DND-41 (cell line): ENCODE measurements at places on chromosomes 3 and 15.

DNA sequence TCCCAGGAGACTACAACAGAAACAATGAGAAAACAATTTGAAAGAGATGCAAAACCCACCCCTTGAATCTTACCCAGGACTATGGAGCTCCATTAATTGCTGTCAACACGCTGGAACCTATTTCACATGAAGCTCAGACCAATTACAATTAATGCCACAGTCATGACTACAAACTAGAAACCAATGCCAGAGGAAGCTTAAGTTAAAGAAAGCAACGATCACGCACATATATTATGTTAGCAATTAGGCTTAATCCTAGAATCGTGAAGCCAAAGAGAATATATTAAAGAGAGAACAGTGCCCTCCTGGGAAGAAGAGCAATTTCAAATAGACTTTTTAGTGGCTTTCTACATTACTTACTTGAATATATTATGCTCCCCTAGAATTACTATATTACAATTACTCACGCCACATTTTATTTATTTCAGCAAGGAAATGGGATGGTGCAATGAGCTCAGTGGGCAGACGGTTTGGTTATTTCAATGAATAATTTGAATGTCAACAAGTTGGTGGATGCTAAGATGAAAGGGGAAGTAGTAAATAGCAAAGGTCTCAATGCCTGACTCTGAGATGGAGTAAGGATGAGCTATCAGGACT lies 125.5 kb downstream of the GREM1 start:
- DNase-seq, result no peak

- no peak for DNase-seq
Observed at GRCh38 chr3:171168086-171168485, 141.6 kb upstream of the SLC2A2 start.

DNA sequence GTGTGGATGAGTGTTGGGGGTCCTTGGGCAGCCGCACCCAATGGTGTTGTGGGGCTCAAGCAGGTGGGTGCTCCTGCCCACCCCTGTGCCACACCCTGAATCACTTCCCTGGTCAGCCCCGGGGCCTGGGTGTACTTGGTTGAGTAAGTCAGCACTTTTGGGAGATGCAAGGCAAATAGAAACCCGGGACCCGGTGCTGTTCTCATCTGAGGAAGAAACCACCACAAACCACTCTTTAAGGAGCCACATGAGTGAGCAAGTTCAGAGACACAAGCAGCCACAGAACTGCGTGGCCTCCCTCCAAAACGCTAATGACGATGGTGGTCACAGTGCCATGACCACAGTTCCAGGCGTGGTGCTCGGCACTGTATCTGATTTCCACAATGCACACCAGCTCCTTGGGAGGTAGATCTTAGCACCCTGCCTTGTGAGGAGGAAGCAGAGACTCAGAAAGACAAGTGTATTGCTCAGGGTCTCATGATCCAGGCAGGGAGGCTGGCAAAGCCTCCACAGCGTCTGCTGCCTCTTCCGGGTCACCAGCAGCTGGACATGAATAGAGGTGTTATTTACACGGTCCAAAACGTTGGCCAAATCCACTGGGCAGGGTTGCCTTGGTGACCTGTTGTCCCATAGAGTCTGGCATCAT lies 118.2 kb upstream of the ALDH1A3 start:
- no peak for DNase-seq

DNA sequence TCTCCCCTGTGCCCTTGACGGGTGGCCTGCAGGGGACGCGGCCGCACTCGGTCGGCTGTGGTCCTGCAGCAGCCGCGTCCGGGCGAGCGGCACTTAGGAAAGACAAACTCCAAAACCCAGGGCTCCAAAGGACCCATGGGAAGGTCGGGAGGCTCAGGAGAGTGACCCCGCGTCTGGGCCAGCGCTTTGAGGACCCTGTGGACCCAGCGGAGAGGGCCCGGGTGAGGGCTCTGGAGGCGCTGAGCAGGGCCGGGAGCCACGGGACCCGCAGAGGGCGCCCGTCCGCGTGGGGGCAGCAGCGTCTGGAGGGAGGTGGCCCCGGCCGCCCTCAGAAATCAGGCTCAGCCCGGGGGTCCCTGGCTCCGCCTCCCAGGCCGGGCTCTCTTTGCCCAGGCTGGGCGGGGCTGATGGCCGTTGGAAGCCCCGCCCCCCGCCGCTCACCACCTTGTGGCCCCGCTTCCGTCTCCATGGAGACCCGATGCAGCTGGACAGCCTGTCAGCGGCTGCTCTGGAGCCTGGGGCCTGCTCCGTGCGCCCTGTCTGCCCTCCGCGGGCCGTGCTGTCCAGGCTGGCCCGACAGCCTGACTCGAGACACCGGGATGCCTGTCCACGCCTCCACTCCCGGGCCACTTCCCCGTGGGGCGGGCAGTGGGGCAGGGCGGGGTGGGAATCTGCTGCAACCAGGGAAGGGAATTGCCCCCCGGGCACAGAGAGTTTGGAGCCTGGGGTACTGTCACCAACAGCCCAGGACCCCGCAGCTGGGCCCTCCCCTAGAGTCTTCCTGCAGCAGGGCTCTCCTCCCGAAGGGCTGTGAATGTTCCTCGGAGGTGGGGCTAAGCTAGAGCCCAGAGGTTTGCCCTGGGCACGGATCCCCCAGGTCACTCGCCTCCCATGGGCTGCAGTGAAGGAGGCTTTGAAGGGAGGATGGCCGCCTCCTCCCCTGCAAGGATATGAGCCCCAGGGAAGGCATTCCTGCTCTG lies 34.8 kb upstream of the RPL32 start:
- no peak for DNase-seq

- DNase-seq, result no peak
Observed at GRCh38 chr15:89783861-89784685, 7.9 kb downstream of the MESP2 start.

- DNase-seq, result no peak
Observed at GRCh38 chr3:38297947-38298711, 16.0 kb downstream of the SLC22A14 start.

- peak; percentile 56 for DNase-seq
Observed at GRCh38 chr3:179068779-179069530, 2.7 kb downstream of the ZMAT3 start.
